M059J (cell line): ENCODE measurements at places on chromosomes 2 and 18. TPM values are rescaled to one million over a fixed set of nuclear protein-coding genes. Genes with fewer than 3 reads are reported as not detected.

DNA sequence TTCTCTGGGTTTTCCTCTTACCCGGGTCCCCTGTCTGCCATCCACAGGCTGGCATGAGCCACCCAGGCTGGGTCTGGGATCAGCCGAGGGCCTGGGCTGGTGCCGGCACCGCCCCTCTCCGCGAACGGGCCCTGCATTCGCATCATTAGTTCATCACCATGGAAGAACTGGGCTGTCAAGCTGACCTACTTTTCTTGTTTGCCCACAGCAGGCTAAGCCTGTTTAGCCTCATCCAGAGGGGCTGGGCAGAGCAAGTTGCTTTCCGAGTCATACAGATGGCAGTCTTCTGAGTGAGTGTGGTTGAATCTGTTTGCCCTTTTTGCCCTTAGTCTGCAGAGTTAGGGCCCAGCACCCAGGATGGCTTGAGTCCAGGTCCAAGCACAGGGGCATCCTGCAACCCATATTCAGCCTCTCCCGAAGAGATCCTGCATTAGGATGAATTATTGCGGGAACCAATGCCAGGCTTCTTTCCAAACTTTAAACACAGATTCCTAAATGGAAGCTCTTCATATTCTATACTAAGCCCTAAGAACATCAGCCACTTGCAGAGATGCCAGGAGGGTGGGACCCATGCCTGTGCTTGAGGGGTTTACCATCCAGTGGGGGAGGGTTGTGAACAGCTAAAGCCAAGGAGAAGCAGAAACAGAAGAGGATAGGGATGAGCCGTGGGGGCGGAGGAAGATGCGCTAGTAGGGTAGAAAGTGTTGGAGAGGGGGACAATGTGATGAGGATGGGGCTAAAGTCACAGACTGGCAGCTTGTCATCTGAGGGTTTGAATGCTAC lies 68.0 kb downstream of the NPAS2 start:
- DNase-seq, result no peak

DNA sequence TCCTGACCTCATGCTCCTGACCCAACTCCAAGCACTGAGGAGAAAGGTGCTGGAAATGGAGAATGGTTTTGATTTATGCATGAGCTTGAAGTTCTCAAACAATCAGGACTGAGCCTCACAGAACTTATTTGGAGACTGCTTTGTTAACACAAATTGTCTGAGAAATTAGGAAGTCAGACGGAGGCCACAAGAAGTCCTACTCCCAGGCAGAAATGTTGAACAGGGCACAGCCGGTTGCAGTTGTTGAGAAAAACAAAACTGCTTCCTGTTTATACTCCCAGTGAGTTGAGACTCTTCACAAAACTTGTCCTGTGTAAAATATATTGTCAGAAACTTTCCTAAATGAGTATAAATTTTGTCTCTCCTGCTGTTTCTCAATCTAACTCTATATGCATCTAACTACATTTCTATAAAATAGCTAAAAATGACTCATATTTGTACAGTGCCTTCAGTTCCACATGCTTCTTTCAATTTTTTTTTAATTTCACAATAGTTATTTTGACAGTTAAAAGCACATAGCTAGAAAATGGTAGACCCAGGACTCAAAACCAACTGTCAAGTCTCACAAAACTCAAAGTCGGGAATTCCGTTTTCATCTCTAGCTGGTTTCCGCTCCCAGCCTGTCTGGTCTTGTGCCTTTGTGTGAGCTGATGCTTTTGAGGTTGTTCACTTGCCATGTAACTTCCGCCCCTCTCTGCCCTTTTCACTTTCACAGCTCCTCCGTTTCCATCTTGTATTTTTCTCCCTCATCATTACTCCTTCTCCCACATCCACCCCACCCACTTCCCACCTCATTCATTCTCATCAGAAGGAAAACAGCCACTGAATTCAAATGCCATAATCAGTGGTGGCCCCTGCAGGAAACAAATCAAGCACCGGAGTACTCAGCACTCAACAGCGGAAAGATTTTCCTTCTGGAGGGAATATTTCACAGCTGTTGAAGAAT lies 215.0 kb downstream of the SUCLG1 start:
- no peak for DNase-seq

GRCh38 chr2:52135235-52135634 lies 1103.3 kb upstream of the NRXN1 start:
- DNase-seq, result no peak

DNA sequence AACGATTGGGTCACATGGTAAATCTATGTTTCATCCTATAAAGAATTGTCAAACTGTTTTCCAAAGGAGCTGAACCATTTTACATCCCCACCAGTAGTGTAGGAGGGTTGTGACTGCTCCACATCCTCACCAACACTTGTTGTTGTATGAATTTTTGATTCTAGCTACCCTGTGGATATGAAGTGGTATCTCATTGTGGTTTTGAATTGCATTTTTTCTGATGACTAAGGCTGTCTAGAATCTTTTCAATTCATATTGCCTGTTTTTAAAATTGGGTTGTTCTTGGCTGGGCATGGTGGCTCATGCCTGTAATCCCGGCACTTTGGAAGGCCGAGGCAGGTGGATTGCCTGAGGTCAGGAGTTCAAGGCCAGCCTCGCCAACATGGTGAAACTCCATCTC lies 44.5 kb downstream of the TXNL1 start:
- DNase-seq, result peak; percentile 55

MAIP1 gene
- 27.4 and 34.1 TPM in 2 replicates for total RNA-seq

GRCh38 chr2:237919593-237919992 lies 47.2 kb upstream of the UBE2F start:
- no peak for DNase-seq

KIAA2012 gene
- total RNA-seq, result not detected in 2 replicates

DNA sequence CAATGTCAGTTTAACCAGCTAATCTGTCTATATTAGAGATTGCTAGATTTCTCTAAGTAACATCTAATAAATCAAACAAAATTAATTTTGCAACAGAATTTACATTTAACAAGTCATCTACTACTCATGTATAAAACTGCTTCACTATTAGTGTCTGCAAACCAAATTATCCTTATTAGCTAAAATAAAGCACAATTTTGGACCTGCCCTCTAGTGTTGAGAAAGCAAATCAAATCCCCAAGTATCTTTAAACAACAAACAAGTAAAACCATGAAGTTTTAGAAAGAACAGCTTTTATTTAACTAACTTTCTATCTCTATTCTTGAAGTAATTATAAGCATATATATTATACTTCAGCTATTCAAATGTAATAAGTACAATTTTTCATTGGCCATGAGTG lies 113.1 kb upstream of the SP3 start:
- DNase-seq, result peak; percentile 3

KLHL14 gene
- not detected in 2 replicates for total RNA-seq

- DNase-seq, result no peak
Observed at GRCh38 chr2:64479259-64480117, 25.5 kb downstream of the LGALSL start.
